CD8-positive, alpha-beta memory T cell (primary cell): ENCODE measurements at places on chromosomes 16 and 17. TPM values are rescaled to one million over a fixed set of nuclear protein-coding genes. Genes with fewer than 3 reads are reported as not detected.

TMEM235 gene
- not detected for total RNA-seq

DNA sequence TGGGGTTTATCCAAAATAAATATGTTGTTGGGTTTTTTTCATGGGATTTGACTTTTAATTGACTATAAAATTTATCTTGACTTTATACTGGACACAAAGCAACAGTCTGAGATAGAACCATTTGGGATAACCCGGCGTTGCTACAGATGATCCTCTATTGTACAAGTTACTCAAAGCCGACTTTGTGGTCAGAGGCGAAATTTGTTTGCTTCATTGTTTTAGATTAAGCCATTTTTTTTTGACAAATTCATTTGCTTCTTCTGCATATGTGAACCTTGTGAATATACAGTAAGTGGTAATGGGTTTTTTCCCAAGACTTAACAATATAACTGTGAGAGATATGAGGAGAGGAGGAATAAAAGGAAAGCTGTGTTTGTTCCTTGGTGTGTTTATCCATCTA is 11.8 kb downstream of the MYO1D start:
- no peaks in the 10 kb centered on the region for H3K36me3 ChIP-seq
- no peak overlapping the region for H3K27ac ChIP-seq
- no peak overlapping the region for H3K4me3 ChIP-seq
- no peaks in the 10 kb centered on the region for H3K27me3 ChIP-seq
- H3K4me1 ChIP-seq: no peaks in the 10 kb centered on the region

DNA sequence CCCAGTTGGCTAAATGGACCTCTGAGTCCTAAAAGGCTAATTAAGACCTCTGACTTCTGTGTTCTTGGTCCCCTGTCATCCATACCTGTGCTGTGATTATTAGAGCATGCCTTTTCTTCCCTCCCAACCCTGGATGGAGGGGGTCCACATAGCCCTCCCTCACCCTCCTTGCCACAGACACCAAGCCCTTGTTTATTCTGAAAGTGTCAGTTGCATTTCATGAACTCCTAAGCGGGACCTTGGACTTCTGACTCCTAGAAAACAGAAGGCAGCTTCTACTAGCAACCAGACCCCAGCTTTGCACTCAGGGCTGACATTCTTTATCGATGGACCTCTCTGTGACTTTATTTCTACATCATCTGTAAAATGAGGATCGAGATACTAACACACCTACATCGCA is 33.4 kb upstream of the GOSR2 start:
- H3K27me3 ChIP-seq: no peaks in the 10 kb centered on the region
- DNase-seq: no peak
- no peaks in the 10 kb centered on the region for H3K4me1 ChIP-seq
- no peaks in the 10 kb centered on the region for H3K36me3 ChIP-seq

DNA sequence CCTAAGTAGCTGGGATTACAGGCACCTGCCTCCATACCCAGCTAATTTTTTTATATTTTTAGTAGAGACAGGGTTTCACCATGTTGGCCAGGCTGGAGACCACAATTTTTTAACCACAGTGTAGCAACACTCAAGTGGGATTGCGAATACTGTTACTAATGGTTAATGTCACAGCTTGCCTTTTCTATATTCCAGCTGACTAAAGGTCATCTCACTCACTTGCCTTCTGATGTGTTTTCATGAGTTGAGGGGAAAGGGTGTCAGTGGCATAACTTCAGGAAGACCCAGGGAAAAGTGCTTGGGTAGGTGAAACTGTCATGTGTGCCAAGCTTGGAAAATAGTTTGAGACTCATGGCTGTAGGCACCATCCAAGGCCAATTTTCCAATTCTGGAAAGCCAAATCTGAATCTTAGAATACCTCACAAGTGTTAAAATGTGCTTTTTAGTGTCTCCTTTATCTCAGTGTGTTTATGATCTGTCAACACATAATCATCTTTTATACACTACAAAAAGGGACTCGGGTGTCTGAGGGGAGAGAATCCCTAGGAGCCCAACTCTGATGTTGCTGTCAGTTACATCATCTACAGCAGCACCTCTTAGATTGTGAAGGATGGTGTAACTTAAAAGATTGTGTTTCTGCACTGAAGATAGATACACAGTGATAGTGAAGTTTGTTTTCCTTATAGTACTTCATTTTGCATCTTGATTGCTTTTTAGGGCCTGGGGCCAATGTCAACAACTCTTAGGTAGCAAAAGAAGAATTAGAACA is 27.1 kb downstream of the OGFOD1 start:
- DNase-seq: no peak
- no peaks in the 10 kb centered on the region for H3K27me3 ChIP-seq

CCR7 gene
- 154 TPM for total RNA-seq

DNA sequence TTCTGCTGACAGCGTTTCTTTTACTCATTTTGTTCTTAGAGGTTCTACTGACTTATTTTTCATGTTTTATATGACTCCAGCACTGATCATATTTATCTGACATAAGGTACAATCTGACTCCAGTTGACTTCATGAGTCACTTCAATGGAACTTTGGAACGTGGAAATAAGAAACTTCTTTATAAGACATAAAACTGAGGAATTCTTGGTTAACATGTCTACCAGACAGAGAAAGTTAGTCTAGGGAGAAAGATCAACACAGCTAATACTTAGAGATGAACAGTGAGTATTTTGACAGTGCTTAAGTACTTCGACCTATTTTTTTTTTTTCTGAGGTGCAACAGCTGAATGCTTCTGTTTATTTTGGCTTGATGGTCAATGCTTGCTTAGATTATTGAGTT is 679.5 kb downstream of the KCNJ2 start:
- no peak overlapping the region for H3K4me3 ChIP-seq
- no peaks in the 10 kb centered on the region for H3K27me3 ChIP-seq
- no peaks in the 10 kb centered on the region for H3K36me3 ChIP-seq
- H3K27ac ChIP-seq: no peak overlapping the region
- DNase-seq: no peak

DNA sequence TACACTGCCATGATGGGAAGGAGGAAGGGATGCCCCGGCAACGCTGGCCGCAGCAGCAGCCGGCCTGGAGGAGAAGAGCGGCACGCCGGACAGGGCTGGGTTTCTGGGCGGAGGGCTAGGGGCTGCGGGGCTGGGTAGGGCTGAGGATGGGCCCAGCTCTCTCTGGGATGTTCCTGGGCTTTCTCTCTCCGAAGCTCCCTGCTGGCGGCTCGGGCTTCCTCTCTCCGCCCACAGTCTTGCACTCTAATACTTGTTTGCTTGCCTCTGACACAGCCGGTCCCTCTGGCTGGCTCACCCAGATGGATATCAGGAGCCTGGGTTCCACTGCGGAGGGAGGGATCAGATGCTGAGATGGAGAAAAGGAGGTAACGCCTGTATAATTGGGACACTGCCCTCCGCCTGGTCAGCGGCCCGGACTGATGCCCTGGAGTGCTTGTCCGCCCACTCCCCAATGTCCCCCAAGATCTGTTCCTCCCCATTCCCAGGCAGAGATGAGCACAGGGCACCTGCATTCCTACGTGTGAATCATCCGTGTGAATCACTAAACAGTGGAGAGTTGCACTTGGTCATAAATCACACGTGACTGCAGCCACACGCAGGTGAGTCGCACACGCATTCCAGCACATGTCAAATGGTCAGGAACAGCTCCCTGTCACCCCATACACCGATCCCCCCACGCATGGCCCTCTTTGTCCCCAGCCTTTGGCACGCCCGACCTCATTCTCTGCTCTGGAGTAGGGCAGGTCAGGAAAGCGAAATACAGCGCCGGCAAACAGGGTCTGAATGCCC is at the start of gene ALOXE3:
ALOXE3 (minus strand) TSS at position 535 of the 789 bp plus-strand sequence; CDS start at position 11, 524 bp downstream.
- peaks cover 27% of the 10 kb centered on the region for H3K27me3 ChIP-seq
- no peak for DNase-seq
- peaks cover 42% of the 10 kb centered on the region for H3K4me1 ChIP-seq
- H3K4me3 ChIP-seq: peak within 1 kb of the TSS; percentile 99
- peak within 1 kb of the TSS; percentile 41 for H3K27ac ChIP-seq

DNA sequence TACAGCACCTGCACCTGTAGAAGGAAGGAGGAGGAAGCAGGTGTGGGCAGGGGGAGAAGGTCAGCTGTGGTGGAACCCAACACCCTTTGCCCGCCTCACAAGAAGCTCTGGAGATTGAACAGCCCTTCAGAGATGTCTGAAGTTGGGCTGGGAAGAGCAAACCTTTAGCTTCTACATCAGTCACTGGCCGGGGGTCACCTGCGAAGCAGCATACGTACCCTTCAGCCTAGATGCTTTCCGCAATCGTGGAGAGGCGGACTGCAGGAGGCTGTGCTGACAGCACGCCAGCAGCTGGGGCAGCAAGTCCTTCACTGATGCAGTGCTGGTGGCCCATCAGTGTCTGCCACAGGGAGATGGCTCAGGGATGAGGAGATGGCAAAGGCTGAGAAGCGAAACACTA is 5.2 kb upstream of the HS3ST3B1 start:
- H3K27ac ChIP-seq: no peak overlapping the region
- peaks cover 28% of the 10 kb centered on the region for H3K27me3 ChIP-seq
- no peak overlapping the region for H3K4me3 ChIP-seq
- no peaks in the 10 kb centered on the region for H3K36me3 ChIP-seq
- DNase-seq: no peak

DNA sequence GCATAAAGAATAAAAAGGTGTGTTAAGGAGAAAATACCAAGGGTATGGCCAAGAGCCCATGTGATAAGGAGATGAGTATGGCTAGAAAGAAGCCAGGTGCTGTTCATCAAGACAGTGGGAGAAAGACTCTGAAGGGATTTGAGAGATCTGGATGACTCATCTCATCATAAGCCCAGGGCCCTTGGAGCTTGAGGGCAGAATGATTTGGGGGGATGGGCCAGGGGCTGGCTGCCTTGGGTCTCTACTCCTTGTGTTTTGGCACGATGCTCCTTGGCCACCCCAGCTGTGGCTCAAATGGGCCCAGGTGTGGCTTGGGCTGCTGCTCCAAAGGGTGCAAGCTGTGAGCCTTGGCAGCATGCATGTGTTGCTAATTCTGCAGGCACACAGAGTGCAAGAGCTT is 14.5 kb upstream of the TNFRSF13B start:
- no peaks in the 10 kb centered on the region for H3K27me3 ChIP-seq
- H3K36me3 ChIP-seq: no peaks in the 10 kb centered on the region
- no peak overlapping the region for H3K27ac ChIP-seq
- H3K4me1 ChIP-seq: peaks cover 38% of the 10 kb centered on the region
- H3K4me3 ChIP-seq: no peak overlapping the region

DNA sequence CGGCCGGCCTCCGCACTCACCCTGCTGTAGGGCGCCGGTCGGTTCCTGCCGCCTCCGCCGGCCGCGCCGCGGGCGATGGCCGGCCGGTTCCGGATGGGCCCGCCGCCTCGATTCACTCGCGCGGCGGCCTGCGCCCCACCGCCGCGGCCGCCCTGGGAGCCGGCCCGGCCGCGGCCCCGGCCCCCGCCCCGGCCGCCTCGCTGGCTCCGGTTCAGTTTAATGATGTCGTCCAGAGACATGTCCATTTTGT is 158 bp downstream of the ALYREF start:
- peaks cover 36% of the 10 kb centered on the region for H3K36me3 ChIP-seq
- H3K27me3 ChIP-seq: no peaks in the 10 kb centered on the region
- peak overlapping the region; percentile 73 for H3K27ac ChIP-seq
- H3K4me1 ChIP-seq: peaks cover 22% of the 10 kb centered on the region
- DNase-seq: no peak

SLC52A1 gene
- total RNA-seq: 0.64 TPM

- H3K27me3 ChIP-seq: no peaks in the 10 kb centered on the region
- H3K4me1 ChIP-seq: no peaks in the 10 kb centered on the region
- H3K4me3 ChIP-seq: no peak overlapping the region
- no peaks in the 10 kb centered on the region for H3K36me3 ChIP-seq
- no peak for DNase-seq
Measured at GRCh38 chr16:23131436-23131835, 17.8 kb downstream of the USP31 start.

SOST gene
- not detected for total RNA-seq

DNA sequence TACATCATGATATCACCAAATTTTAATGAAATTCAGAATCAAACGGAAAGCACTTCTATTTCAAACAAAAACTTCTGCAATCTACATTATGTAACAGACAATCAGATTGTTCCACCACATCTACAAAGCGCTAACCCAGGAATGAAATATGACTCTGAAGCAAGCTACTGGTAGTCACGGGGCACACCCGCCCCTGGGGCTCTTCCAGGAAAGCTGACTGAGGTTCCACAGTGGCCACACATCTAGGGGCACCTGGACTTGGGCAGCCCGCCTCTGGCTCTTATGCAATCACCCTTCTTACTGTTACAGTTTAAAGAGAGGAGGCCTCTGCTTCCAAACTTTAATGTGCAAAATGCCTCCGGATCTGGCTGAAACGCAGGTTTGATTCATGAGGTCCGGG is 27.5 kb downstream of the ZCCHC14 start:
- H3K36me3 ChIP-seq: no peaks in the 10 kb centered on the region
- H3K27ac ChIP-seq: peak overlapping the region; percentile 48
- no peaks in the 10 kb centered on the region for H3K27me3 ChIP-seq
- DNase-seq: no peak

- H3K4me3 ChIP-seq: no peak overlapping the region
- H3K27ac ChIP-seq: no peak overlapping the region
- no peaks in the 10 kb centered on the region for H3K36me3 ChIP-seq
- no peak for DNase-seq
- H3K27me3 ChIP-seq: no peaks in the 10 kb centered on the region
- no peaks in the 10 kb centered on the region for H3K4me1 ChIP-seq
Measured at GRCh38 chr16:66895689-66895979, 15.3 kb downstream of the PDP2 start.

GRCh38 chr16:60438894-60439293 is 1597.3 kb downstream of the CDH8 start:
- H3K27ac ChIP-seq: no peak overlapping the region
- H3K27me3 ChIP-seq: no peaks in the 10 kb centered on the region
- H3K36me3 ChIP-seq: no peaks in the 10 kb centered on the region
- DNase-seq: no peak
- no peaks in the 10 kb centered on the region for H3K4me1 ChIP-seq

DNA sequence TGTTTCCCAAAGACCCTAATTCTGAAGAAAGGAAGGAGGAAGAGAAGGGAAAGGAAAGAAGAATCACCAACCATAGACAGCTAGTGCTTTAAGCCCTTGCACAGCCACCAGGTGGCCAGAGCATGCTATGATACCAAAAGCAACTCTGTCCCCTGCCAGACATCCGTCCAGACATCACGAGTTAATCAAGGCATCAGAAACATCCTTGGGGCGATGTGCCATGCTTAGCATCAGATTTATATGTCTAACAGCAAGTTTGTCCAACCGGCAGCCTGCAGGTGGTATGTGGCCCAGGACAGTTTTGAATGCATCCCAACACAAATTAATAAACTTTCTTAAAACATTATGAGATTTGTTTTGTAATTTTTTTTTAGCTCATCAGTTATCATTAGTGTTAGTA is 2.9 kb upstream of the CRYBA1 start:
- no peak overlapping the region for H3K27ac ChIP-seq
- no peaks in the 10 kb centered on the region for H3K27me3 ChIP-seq
- DNase-seq: no peak
- H3K4me3 ChIP-seq: no peak overlapping the region

- no peak overlapping the region for H3K27ac ChIP-seq
- H3K27me3 ChIP-seq: no peaks in the 10 kb centered on the region
- DNase-seq: no peak
- no peaks in the 10 kb centered on the region for H3K36me3 ChIP-seq
- no peaks in the 10 kb centered on the region for H3K4me1 ChIP-seq
Measured at GRCh38 chr16:81875461-81875860, 96.4 kb downstream of the PLCG2 start.

GRCh38 chr16:87675111-87675719 is 72.9 kb downstream of the JPH3 start:
- no peaks in the 10 kb centered on the region for H3K4me1 ChIP-seq
- DNase-seq: no peak
- no peaks in the 10 kb centered on the region for H3K27me3 ChIP-seq
- H3K4me3 ChIP-seq: no peak overlapping the region
- no peaks in the 10 kb centered on the region for H3K36me3 ChIP-seq
- no peak overlapping the region for H3K27ac ChIP-seq
